Kasumi-1 (cell line): ENCODE measurements at places on chromosomes 1 and 21.

- no peak for DNase-seq
Measured at GRCh38 chr1:56153276-56153675, 426.1 kb downstream of the PLPP3 start.

- DNase-seq = no peak
Measured at GRCh38 chr1:16926491-16927073, 4.9 kb downstream of the CROCC start.

DNA sequence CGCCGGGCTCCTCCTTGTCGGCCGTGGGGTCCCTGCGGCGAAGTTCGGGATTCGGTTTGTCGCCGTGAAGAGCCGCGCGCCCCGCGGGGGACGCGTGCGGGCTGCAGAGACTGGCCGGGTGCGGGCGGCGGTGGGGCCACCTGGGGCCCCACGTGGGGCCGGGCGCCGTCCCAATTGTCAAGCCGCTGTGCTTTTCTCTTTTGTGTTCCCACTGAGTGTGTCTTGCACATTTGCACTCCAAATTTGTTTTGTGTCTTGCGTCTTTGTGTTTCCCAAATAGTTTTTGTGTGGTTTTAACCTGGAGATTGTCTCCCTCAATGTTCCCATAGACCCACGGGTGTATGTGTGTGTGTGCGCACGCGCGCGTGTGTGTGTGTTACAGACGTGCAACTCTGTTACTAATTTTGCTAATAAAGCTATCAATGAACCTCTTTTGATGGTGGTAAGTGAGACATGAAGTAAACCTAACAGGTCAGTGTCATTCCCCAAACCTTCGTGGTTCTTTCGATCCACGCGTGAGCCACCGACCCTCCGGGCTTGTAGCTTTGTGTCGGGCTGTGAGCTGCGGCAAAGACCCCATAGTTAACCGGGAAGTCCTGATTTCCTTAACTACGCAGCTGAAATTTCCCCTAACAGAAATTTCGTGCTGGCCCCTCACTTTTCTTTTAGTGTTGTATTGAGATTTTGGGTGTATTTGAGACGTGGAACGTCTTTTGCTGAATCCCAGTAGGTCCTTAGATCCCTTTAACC is 708 bp downstream of the PRDM2 start:
- no peak for DNase-seq

DNA sequence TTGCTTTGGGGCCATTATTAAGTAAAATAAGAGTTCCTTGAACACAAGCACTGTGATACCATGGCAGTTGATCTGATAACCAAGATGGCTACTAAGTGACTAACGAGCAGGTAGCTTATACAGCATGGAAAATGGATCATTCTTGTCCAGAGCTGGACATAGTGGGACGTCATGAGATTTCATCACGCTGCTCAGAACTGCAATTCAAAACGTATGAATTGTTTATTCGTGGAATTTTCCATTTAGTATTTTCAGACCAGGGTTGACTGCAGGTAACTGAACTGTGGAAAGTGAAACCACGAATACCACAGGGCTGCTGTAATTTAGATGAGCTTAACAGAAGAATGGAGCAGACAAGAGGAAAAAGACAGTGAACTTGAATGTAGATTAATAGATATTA is 38.9 kb downstream of the CCDC18 start:
- no peak for DNase-seq

DNA sequence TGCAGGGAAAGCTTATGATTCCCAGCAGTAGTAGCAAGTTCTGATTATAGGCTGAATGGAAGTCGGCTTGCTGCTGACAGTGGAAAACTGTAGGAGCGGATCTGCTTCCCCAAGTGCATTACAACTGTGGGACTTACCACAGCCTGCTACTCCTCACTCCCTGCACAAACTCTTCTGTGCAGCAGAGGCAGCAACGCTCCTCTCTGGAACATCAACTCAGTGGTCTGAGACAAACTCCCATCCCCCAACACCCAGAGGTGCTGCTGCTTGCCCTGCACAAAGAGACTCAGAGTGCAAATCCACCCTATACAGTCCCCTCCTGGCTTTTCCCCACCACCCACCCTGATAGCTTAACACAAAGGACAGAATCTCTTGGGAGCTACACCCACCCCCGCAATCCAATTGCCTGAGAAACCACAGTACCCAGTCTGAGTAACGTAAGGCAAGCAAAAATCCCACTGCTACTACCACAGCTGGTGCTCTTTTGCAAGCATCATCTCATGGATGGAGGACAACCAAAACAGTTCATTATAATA is 1455.2 kb downstream of the AMY1C start:
- DNase-seq = no peak

- no peak for DNase-seq
Measured at GRCh38 chr1:81452693-81453366, 347.9 kb upstream of the ADGRL2 start.

DNA sequence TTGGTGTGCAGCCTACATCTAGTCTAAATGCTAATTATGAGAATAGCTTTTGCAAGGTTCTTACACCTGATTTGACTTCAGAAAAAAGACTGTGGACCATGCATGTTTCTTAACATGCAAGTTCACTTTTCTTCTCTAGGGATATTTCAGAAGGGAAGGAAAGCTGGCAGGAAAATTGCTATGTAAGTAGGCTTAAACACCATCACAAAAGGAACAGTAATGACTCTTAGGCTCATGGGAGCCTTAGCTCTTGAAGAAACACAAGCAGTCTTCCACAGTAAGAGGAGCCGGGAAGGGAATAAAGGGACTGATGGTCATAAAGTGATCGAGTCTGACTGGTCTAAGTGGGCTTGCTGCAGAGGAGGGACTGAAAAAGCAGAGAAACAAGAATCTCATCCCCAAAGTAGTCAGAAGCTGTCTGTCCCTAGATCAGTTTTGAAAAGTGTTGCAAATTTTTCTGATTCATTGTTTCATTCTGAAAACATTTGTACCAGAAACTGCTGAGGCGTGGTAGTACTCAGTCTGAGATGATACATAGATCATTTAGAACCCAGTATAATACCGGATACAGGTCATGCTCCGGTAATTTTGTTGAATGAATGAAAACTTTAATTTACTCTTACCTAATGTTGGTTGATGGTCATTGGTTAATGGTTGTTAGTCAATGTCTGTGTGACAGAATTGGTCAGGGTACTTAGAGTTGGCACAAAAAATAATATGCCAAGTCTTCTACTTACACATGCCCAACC is 40.9 kb downstream of the SMYD2 start:
- no peak for DNase-seq

DNA sequence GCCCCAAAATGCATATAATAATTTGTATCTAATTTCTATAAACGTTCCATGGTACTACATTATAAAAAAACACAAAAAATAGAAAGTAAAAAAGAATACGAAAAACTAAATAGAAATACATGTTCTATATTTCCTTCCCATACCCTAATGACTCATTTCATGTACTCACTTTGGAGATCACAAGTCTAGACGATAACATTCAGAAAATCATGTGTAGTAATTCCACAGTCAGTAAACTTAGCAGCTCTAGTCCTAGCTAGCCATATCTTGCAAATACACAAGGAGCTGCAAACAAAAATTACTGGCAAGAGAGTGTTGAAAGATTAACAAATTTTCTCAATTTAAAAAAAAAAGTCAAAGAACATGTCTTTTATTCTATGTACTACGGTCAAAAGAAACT is 1.4 kb downstream of the GOLPH3L start:
- DNase-seq = no peak

DNA sequence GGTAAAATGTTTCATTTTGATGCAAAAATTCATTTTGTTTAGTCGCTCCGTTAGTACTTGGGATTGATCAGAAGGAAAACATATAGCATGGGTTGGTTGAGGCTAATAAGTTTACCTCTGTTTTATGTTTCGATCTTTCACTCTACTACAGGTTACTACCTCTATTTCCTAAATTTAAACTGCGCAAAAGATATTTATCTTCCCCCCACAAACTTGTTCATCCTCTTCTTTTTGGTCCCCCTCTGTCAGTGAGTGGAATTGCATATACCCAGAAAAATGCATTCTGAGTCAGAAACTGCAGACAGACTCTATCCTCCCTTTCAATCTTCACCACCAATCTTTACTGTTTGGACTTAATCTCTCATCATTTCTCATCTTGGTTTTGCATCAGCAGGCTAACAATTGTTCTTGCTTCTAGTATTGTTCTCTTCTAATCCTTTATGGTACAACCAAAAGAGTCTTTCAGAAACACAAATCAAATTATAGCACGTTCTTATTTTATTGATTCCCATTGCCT is 316.0 kb upstream of the ADGRL4 start:
- no peak for DNase-seq

DNA sequence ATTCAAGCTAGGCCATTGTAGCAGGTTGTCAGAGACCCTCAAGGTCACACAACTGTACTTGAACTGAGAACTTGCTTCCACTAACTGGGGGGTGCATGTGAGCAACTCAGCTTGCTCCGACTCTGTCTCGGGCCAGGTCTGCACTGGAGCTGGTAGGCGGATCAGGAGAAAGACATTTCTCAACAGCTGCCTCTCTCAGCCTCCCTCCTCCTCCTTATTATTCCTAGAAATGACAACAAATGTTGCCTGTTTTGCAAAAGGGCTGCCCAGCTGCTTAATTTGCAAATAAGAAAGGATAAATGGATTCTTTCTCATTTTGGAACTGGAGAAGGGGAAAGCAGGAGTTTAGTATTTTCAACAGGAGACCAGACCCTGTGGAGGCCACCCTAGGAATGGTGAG is 140.5 kb downstream of the RHOU start:
- DNase-seq = no peak

DNA sequence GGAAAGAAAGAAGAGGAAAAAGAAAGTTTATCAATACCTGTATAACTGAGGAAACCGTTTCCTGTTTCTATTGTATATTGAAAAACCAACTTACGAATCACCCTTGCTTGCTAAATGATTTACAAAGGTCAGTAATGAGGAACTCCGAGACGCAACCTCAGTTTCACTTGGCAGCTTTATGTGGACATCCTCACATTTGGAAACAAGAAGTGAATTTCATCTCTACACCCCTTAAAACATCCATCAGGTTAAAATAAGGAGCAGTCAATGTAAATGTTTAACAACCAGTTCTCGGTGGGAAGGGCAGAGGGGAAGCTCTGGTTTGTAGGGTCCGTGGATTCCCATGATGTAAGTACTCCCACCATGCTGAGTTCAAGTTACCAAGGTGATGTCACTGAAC is 481.7 kb upstream of the RUNX1 start:
- no peak for DNase-seq

DNA sequence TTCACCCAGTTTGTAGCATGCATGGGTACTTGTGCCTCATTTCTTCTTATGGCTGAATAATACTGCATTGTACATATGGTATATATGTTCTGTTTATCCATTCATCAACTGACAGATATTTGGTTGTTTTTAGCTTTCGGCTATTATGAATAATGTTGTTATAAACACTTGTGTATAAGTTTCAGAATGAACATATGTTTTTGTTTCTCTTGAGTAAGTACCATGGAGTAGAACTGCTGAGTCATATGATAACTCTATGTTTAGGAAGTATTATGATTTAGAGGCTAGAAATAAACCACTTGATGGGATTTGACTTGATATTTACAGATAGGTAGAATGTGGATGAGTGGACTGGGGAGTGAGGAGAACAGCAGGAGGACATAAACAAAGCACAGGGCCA is 48.6 kb downstream of the WNT2B start:
- no peak for DNase-seq

DNA sequence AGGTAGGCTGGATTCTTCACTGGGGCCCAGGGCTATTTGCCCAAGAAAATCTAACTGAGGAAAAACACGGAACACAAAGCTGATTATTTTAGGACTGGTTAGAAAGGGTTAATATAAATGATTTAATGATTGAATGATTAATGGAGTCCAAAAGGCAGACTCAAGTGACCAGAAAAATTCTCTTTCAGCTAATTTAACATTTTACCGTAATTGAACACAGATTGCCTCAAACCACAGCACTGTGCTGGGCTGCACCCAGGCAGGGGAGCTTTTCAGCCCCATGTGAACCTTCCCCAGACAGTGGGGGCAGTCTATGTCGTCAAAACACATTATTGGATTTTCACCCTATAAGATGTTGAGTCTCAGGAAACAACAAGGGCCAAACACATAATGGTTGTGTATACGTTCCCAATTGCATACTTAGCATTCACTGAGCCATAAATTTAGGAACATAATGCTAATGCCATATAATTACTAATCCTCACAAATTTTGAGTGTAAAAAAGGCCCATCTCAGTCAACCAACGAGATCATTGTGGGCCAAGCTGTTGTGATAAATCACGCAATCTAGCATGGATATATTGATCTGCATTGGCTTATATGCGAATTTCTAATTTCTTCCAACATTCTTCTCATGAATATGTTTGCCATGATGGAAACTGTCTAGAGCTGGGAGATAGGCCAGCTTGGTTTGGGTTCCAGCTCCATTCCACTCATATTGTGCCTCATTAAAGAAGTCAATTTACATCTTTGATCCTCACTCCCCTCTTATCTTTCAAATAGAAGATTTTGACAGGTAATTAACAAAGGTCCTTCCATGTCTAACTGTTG is 27.7 kb downstream of the DSCAM start:
- no peak for DNase-seq

- DNase-seq = peak; percentile 72
Measured at GRCh38 chr1:193406901-193407300, 220.5 kb upstream of the B3GALT2 start.

- DNase-seq = no peak
Measured at GRCh38 chr1:209714338-209714737, 9.7 kb downstream of the HSD11B1 start.

- DNase-seq = peak; percentile 79
Measured at GRCh38 chr1:109499661-109500536, 6.0 kb downstream of the CYB561D1 start.

DNA sequence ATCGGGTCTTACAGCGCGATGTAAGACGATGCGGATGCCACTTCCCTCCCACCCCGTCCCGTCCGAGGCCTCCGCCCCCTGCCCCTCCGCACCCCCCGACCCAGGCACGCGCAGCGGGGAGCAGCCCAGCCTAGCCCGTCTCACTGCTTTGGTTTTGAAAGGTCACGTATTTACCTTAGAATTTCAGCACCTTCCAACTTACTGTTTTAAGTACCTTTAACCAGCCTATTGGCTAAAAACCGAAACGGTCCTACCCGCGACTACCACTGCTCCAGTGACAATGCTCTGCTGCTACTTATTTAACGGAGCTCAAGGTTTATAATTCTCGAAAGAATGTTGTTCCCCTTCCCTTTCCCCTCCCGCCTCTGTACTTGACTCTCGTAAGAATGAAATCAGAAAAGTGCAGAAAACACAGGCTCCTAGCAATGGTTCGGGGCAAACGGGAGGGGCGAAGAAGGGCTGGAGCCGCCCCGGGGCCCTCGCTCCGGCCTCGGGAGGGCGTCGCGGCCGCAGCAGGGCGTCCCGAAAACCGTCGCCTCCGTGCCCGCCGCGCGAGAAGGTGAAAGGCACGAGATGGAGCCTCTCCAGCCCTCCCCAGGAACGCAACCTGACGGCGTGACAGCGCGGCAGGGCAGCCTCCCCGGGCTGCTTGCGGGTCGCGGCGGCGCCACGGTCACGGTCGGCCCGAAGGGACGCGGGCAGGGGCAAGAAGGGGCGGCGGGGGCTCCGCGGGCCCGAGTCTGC is 667 bp downstream of the TMEM50B start:
- peak; percentile 62 for DNase-seq

DNA sequence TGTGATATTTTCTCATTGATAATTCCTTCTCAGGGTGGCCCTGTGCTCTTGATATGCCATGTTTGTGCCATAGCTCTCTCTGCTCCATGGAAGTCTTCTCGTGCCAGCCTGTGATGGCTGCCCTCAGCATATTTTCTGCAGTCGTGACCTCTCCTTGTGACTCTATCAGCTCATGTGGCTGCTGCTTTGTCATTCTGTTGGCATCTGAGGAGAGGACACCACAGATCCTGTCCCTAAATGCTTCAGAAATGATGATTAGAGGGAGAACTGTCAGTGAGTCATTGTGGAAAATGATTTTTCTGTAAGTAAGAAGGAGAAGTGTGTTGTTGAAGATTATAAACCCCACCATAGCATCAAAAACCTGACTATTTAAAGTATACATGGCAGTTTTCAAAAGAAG is 286.0 kb downstream of the ADGRL2 start:
- no peak for DNase-seq
